ENCODE measurements at places on chromosomes 2 and 18. TPM values are rescaled to one million over a fixed set of nuclear protein-coding genes. Genes with fewer than 3 reads are reported as not detected.

DNA sequence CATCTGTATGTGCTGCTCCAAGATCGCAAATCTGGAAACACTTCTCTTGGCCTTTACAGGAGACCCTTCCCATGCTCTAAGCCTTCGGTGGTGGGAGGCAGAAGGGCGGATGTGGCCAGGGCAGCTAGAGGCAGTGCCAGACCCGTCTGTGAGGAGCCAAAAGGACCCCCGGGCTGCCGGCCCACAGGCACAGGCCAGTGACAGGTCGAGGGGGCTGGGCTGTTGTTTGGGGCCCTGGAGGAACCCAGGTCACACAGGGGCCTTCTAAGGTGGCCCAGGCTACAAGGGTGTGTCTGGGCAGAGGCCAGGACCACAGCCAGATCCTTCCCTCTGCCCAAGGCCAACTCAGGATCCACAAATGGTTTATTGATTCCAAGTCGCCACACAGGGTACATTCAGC is 49.4 kb downstream of the SLC66A2 start:
- no peak for DNase-seq

DNA sequence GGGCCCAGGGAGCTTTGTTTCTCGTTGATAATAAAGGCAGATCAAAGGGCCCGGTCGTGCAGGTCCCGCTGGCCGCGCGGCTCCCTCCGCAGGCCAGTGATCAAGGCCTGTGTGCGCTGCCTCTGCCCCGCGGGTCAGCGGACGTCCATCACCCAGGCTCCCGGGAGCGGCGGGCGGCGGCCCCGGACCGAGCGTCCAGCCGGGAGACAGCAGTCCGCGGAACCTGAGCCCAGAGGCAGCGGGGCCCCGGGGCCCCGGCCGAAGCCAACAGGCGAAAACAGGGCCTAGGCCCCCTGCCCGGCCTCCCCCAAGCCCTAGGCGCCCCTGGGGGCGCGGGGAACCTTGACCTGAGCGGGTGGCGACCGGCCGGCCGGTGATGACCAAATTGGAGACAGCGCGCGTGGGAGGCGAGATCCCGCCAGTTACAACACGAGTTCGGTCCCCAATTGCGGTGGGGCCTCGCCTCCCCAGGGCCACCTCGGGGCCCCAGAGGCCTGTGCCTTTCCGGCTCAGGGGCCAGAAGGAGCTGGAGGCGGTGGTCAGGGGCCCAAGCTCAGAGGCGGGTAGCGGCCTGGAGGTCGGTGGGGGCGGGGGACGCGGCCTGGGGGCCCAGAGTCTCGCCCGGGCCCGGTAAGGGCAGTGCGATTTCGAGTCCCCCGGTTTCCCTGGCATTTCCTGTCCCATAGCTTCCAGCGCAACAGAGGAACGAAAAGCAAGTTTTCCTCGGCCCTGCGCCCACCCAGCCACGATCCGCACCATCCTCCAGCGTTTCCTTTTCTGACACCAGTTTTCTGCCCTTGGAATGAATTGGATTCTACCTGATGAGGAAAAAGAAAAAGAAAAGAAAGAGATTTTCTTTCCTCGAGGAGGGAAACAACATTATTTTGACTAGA is 5.9 kb downstream of the SP9 start:
- DNase-seq: no peak

DNA sequence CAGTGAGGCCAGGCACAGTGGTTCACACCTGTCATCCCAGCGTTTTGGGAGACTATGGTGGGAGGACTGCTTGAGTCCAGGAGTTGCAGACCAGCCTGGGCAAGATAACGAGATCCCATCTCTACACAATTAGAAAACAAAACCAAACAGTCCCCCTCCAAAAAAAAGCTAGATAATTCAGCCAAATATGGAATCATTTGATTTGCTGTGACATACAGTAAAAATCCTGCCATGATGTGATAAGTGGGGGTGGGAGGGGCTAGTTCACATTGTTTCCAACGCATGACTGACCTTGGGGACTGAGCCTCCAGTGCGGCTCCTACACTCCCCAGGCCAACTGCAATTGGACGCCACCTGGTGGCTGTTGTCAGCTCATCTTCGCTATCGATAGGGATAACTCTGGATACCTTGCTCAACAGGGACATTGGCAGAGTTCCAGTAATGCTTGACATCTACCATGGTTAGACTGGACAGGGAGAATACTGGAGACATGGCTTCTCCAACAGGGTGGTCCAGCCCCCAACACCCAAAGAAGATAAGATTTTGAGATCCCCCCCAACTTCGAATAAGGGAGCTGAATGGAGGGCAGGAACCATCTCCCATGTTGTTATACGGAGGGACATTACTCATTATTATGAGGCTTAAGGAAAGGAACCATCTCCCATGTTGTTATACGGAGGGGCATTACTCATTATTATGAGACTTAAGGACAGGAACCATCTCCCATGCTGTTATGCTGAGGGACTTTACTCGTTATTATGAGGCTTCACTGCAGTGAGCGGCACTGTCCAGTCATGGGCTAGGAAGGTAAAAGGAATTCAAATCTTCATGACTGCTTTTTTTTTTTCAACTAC is 135.9 kb downstream of the TGIF1 start:
- no peak for DNase-seq

GRCh38 chr18:55486936-55487335 is 101.1 kb downstream of the TCF4 start:
- DNase-seq: no peak

- no peak for DNase-seq
Observed at GRCh38 chr2:60882971-60883753, 1.8 kb downstream of the REL start.

Gene MPV17
- total RNA-seq: 103 TPM

Gene PASK
- total RNA-seq: 8.1 TPM

Gene TUBA3E
- total RNA-seq: not detected

Gene GNLY
- total RNA-seq: not detected
